ENCODE measurements at places on chromosomes 7 and 10. TPM values are rescaled to one million over a fixed set of nuclear protein-coding genes. Genes with fewer than 3 reads are reported as not detected.
A peak's percentile ranks its signal among the peaks of the same experiment; 100 is the strongest.

The LAMTOR4 gene
- 103 TPM for total RNA-seq

The STRIP2 gene
- total RNA-seq = 0.37 TPM

The GJD4 gene
- not detected for total RNA-seq

The TAS2R41 gene
- not detected for total RNA-seq

The CHAT gene
- not detected for total RNA-seq

The PAX4 gene
- total RNA-seq = not detected

The CTAGE6 gene
- total RNA-seq = 0.26 TPM

The HOXA5 gene
- 22.9 TPM for total RNA-seq

The TBX20 gene
- total RNA-seq = 0.41 TPM

- no peak for DNase-seq
These were observed 2.0 kb downstream of the BAZ1B start for GRCh38 chr7:73519867-73520672.

DNA sequence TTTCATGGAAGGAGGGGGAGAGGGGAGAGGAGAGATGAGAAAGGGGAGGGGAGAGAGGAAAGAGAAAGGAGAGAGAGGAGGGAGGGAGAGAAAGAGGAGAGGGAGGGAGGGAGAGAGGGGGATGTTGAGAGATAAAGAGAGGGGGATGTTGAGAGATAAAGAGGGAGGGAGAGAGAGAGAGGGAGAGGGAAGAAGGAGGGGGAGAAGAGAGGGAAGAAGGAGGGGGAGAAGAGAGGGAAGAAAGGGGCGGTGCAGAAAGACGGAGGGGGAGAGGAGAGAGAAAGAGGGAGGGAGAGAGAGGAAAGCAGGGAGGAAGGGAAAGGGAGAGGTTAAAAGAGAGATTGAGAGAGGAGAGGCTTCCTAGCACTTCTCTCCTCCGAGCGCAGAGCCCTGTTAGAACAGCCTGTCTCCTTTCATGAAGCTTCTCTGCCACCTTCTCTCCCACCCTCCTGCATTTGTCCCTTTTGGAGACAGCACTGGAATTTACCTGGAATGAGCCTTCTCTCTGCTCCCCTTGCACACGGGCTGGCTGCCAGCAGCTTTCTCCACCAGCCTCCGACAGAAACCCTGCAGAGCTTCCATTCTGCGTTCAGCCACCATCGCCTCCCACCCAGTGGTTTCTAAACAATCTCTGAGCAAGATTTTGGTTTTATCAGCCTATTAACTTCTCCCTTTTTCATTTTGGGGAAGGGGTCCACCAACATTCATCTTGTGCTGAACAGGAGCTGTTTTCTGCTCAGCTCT, 74.0 kb upstream of the CARD11 start:
- DNase-seq = no peak

GRCh38 chr10:123637326-123637880, 28.8 kb upstream of the GPR26 start:
- DNase-seq = no peak

GRCh38 chr7:159046300-159046699, 98.4 kb downstream of the VIPR2 start:
- no peak for DNase-seq

DNA sequence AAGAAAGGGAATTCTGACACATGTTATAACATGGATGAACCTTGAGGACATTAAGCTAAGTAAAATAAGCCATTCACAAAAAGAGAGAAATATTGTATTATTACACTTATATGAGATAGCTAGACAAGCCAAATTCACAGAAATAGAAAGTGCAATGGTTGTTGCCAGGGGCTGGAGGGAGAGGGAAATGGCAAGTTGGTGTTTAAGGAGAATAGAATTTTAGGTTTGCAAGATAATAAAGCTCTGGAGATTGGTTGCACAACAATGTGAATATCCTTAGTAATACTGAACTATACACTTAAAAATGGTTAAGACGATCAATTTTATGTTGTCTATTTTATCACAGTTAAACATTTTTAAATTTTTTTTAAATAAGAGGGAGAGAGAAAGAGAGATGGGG, 25.0 kb upstream of the ADD3 start:
- DNase-seq = no peak

GRCh38 chr7:155011086-155011485, 8.2 kb upstream of the PAXIP1 start:
- no peak for DNase-seq

GRCh38 chr7:12670000-12670729, 17.3 kb upstream of the ARL4A start:
- no peak for DNase-seq

DNA sequence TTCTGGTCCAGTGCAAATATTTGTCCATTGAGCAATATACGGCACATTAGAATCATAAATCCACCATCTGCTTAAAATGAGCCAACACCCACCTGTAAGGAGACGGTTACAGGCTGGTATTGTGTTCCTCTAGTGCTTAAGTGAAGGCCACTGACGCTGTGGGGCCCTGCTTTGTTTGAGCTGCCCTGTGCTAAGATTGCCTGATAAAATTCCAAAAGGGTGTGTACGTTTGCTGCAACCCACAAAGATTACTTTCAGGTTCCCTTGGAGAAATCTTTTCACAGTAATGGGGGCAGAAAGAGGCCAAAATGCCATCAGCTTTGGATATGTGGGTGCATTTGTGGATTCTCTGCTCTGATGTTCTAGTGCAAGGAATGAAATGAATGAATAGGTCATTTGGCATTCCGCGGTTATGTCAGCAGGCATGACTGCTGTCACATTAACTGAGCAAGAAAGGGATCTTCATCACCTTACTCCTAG, 34.4 kb downstream of the AGR3 start:
- no peak for DNase-seq

DNA sequence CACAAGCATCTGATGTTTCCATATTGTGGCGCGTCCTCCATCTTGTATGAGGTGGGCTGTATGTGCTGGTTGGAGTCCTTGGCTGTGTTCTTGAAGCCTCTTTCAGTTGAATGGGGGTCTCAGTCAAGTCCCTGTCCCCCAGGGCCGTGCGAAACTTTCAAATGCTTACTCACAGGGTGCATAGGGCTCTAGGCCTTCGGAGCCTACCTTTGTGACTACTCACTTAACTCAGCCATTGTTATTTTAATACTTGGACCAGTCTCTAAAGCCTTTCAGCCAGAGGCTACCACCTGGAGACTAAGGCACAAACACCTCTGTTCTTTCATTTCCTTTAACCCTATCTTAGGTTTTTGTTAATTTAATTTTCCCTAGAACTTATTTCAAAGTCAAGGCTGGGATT, 785.9 kb downstream of the GATA3 start:
- DNase-seq = no peak

GRCh38 chr10:6416892-6417512, 163.1 kb downstream of the PRKCQ start:
- no peak for DNase-seq

DNA sequence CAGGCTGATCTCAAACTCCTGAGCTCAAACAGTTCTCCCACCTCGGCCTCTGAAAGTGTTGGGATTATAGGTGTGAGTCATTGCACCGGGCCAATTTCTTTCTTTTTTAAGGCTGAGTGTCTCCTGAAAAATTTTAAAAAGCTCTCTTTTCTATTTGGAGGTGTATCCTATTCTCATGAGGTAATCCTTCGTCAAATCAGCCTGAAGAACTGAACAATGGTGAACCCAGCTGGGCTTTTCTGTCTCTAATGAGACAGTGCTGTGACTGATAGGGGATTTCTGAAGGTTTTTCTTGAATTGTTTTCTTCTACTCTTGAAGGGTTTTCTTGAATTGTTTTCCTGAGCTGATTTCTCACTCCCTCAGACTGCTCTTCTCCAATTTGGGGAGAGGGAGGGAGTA, 30.9 kb upstream of the CALU start:
- no peak for DNase-seq

DNA sequence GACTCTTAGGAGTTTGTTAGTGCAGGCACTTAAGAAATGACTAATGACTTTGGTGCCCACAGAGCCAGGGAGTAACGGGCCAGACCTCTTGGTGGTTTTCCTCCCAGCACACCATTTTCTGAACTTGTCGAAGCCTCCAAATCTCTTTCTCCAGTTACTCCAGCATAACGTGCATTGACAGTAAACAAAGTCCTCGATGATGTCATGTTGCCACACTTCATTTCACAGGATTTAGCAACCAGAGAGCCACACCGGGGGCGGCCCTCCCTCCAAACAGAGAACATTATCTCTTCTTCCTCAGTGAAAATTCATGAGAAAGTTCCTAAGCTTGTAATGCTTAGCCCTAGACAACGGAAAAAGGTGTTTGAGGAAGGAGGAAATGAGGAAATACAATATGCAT, 4.0 kb upstream of the SVOPL start:
- DNase-seq = no peak

GRCh38 chr7:32900433-32900995, 9.0 kb upstream of the KBTBD2 start:
- no peak for DNase-seq

DNA sequence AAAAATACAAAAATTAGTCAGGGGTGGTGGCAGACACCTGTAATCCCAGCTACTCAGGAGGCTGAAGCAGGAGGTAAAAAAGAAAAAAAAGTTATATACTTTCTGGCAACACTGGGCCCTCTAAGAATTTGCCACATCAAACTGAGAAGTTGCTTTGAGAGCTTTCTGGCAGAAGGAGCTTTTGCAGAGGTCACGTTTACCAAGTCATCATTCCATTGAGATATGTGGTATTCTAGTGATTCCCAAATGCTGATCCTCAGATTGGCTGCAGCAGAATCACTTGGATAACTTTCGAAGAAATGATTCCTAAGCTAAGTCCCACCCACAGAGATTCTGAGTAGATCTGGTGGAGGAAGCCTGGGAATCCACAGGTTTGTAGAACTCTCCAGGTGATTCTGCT, 80.5 kb downstream of the ADAM22 start:
- DNase-seq = no peak

- no peak for DNase-seq
These were observed 100.6 kb upstream of the CDK1 start for GRCh38 chr10:60677531-60678129.

GRCh38 chr7:39838326-39838725, 111.7 kb upstream of the CDK13 start:
- DNase-seq = peak; percentile 49

DNA sequence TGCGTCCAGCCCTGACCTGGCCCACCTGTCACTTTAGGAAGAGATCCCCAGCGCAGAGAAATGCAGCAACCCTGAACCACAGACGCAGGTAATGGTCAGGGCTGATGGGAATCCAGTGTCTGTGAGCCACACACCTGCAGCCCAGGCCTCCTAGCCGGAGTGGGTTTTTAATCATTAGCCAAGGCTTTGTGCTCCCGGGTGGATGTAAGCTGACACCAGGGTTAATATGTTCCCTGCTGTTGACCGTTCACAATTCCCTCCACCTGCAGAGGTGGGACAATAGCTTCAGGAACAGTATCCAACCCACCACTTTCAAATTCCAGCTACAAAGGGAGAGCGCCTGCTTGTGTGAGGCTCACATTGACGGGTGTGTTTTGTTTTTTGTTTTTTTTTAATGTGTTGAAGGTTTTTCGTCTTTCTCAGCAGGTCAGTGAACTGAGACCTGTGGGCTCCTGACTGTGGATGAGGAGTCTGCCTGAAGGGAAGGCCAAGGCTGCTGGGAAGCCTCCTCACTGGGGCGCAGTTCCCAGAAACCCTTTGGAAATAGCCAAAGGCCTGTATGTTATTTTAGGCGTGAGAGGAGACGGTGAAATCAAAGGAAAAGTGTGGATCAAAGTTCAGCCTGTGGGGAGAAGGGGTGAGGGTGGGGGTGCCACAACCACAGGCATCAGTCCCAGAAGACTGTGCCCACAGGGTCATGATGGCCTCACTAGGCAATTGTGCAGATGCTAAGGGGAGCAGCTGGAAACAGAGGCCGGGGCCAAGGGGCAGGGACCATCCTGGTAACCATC, 111.1 kb downstream of the TNS3 start:
- DNase-seq = no peak

DNA sequence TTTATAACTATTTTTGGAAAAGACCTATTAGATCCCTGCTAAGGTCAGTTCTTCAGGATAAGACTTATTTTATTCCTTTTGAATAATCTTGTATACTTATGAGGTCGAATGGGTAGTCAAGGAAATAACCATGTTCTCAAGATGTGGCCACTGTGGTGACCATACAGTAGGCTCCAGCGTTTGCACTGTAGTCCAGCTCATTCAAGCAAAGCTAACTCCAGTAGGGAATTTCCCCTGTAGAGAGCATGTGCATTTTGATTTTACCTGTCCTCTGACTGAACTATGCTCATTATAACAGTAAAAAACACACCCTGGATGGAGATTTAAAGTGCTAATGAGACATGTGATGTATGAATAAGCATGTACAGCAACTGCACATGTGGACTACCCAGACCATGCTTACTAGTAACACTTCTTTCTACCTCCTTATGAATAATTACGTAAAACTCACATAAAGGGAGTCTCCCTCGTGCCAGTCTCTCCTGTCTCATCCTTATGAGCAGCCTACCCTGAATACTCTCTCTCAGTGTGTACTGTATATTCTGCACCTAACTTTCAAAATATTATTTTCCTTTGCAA, 32.4 kb upstream of the SEMA3E start:
- no peak for DNase-seq

GRCh38 chr10:14549496-14549895, 218.8 kb upstream of the FRMD4A start:
- DNase-seq = no peak

DNA sequence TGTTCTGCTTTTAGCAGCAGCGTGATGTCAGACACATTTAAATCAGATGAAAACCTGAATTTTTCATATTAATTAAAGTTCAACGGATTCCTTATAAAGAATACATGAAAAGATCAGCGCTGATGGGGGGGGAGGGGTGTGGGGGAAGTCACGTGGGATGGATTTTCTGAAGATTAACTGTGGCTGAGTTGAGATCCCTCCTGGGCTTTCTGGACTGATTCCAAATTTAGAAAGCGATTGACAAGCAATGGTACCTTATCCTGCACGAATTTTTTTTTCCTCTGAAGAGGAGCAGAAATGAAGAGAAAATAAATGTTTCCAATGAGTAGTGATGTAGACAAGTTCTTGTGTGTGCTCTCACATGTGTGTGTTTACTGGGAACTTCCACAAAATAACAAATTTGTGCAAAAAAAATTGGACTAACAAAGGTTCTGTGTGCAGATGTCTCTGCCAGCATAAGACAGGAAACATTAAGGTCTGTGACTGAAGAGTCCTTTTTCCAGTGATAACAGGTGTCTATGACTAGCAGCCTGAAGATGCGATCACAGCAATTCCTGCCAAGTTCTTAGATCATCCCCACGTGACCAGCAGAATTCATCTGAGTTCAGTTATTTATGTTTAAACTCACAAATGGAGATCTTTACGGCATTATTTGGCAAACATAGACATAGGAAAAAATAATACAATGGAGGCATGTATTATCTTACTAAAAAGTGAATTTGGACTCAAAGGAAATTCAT, 585.2 kb upstream of the CELF2 start:
- DNase-seq = no peak

DNA sequence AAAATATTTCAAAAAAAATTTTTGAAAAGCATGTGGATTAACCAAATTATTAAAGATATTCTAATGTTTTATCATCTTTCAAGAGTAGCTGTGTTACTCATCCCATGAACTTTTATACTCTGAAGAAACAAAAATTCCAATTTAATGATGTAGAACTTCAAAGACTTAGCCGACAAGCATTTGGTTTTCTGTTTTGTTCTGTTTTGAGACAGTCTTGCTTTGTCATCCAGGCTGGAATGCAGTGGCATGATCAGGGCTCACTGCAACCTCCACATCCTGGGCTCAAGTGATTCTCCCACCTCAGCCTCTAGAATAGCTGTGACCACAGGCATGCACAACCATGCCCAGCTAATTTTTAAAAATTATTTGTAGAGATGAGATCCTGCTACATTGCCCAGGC, 17.8 kb upstream of the LCOR start:
- no peak for DNase-seq
